ENCODE measurements at places on chromosomes 1 and 21.
A peak's percentile ranks its signal among the peaks of the same experiment; 100 is the strongest.

DNA sequence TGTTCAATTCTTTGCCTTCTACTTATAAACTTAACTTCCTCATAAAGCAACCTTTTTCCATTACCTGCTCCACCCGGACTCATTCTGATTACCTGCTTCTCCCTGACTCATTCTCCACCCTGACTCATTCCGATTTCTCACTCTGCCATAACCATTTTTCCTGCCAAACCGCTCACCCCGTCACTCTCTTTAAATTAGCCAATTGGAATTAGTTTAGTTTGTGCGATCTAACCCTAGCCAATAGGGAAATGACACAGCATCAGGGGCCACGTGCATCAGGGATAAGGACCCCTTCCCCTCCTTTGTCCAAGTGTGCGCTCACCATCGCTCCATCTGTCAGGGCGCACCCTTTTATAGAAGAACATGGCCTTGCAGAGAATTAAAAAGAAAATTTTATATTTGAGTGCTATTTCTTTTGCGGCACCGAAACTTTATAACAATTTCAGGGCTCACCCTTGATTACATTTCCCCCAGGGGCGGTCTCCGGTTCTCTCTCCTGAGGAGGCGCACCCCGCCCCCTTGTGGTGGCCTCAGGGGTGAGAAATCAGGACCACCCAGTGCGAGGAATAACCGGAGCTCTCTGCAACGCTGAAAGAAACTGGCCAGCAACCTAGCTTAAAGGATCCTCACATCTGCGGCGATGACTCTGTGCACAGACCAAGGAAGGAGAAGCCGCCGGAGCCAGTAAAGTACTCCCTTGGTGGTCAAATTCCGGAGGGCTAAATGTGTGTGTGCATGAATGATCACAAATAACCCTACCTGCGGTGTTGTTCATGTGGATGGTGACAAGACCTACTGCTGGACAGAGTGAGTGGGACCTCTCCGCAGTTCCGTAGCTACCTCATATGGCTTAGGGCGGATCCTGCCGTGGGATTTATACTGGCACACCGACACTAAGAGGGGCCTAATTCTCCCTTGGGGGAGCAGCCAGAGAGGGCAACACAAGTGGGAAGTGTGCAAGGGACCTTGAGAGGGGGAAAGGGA lies 30.3 kb upstream of the CBR3 start:
- DNase-seq = peak; percentile 25

- no peak for DNase-seq
Measured at GRCh38 chr1:84107955-84108354, 36.1 kb upstream of the PRKACB start.

DNA sequence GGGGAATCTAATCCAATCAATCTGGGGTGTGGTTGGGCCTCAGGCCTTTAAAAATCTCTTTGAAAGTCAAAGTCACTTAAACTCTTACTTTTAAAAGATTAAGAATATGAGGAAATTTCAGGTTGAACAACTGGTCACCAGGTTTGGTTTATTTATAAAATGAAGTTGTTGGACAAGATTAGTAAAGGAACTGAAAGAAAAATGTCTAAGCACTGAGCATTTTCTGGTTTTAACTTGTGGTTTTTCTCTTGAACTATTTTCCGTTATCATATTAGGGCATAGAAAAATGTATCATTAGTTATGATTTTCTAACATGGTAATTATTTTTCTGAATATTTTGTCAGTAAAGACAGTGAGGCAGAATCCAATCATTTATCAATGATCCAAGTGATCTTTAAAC lies 49.6 kb downstream of the RGS2 start:
- DNase-seq = no peak

GRCh38 chr1:181191494-181192040 lies 103.1 kb downstream of the IER5 start:
- no peak for DNase-seq

GRCh38 chr1:186806477-186806876 lies 22.3 kb upstream of the PLA2G4A start:
- no peak for DNase-seq

GRCh38 chr1:28956038-28956464 lies 41.7 kb downstream of the EPB41 start:
- no peak for DNase-seq

DNA sequence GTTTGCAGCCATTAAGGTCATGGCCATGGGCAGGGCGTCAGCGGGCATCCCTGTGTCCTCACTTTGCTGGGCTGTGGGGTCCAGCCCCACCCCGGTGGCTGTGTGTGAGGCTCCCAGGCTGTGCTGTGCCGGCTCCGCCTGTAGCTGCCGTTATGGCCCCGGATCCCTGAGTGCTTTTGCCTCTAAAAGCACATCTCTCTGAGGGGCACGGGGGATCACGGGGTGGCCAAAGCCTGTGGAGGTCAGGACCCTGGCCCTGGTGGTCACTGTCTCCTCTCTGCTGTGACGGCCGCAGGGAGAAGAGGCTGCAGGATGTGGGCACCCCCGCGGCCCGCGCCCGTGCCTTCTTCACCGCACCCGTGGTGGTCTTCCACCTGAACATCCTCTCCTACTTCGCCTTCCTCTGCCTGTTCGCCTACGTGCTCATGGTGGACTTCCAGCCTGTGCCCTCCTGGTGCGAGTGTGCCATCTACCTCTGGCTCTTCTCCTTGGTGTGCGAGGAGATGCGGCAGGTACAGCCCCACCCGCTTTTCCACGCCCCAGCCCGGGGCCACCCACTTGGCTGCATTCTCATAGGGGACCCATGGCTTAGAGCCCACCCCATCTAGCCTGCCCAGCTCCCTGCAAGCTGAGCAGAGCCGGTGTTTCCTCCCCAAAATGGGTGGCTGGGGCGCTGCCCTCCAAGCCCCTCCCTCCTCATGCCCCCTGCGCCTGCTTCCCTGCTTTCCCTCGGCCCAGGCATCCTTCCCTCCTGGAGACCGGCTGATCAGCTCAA lies 48.2 kb downstream of the TRPM2 start:
- no peak for DNase-seq

GRCh38 chr1:35044431-35044830 lies 12.7 kb upstream of the ZMYM6 start:
- no peak for DNase-seq

GRCh38 chr1:156746728-156747631 lies 4.5 kb downstream of the HDGF start:
- peak; percentile 59 for DNase-seq

DNA sequence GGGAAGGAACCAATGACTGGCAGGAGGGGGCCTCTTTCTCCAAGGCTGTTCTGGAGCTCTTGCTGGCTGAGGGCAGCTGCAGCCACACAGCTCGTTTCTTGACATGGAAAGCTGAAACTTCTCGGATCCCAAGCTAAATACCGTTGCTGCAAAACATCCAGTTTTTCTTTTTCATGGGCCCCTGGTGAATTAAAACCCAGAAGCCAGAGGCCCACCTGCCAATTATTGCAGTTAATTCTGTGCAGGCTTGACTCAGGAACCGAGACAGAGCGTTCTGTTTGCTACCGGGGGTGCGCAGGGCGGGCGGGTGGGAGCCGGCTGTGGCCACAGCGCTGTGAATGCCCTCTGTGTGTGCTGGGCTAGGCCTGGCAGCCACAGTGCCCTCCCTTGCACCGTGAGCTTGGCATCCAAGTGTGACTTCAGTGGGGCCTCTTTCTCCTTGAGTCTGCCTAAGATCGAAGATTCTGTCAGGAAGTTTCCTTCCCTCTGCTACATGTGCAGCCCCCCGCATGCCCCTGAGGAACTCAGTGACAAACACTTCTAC lies 19.9 kb upstream of the KCNE2 start:
- DNase-seq = no peak

DNA sequence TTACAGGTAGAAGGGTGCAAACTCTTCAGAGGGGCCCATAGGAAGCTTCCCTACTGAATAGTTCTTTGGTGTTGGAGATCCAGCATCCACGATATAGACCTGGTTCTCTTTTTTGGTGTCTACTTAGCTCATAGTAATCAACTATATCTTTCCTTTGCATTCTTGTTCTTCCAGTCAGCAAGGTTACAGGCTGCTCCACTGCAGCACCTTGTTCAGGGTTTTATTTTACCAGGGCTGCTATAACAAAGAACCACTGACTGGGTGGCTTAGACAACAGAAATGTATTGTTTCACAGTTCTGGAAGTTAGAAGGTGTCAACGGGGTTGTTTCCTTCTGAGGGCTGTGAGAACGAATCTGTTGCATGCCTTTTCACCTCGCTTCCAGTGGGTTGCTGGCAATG lies 136.3 kb downstream of the CLEC20A start:
- no peak for DNase-seq

DNA sequence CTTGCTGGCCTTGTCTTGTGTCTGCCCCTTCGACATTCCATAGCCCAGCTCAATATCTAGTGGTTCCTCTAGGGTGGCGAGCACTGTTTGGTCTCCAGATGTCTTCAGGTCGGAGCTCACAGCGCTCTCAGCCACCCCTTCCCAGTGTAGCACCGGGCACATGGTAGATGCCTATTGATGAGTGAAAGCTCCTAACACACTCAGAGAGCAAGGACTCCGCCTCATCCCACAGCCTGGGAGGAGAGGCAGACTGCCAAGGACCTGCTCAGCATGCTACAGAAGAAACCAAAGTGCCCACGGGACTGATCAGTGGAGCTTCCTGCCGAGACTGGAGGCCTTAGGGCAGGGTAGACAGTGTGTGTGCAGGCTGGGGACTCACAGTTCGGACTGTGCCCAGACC lies 10.9 kb downstream of the PCSK9 start:
- DNase-seq = no peak

- no peak for DNase-seq
Measured at GRCh38 chr1:200846398-200846797, 26.4 kb upstream of the GPR25 start.

- peak; percentile 61 for DNase-seq
Measured at GRCh38 chr1:966135-966703, at the start of gene PLEKHN1. TSS of gene PLEKHN1 (plus strand) at chr1:966482. CDS start at chr1:966532, 50 bp downstream.

- DNase-seq = peak; percentile 59
Measured at GRCh38 chr1:92483610-92484471, 2.9 kb downstream of the GFI1 start.

DNA sequence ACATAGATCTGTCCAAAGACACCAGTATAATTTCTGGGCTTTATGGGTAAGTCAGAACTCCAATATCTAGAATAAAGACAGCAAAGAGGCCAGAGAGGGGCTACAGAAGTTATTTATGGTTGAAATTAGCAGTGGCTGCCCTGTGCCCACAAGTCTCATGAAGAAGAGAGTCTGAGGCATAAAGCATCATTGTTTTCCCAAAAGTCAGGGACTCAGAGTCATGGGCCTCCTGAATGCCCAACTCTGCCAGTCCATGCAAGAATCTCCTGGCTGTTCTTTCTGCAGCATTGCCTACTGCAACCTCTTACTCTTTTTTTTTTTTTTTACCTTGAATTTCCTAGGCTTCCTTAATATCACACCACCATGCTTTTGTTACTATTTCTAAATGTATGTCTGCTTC lies 49.6 kb downstream of the PLPP3 start:
- DNase-seq = no peak

DNA sequence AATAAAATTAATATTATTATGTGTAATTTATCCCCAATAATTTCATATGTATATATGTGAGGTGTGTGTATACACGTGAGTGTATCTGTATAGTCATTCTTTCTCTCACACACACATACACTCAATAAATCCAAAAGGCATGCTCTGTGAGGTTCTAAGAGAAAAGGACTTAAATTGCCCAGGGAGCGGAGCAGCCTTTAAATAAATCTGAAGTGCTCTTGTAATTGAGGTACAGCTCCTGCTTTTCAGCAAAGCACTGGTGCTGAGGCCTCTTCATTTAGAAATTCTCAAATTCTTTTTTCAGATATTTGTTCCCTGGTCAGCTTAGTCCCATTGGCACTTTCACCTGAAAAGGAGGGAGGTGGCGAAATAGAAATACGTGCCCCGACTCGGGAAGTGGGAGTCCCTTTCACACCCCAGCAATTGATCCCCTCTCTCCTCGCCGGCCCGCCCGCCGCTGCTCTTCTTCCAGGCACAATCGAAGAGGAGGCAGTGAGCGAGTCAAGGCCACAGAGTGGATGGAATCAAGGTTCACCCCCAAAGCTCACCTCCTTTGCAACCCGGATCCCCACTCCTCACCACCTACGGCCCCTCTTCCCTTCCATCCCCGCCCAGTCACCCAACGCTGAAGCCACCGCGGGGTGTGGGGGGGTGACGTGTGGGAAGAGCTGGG lies 944 bp downstream of the PLPPR5 start:
- no peak for DNase-seq

DNA sequence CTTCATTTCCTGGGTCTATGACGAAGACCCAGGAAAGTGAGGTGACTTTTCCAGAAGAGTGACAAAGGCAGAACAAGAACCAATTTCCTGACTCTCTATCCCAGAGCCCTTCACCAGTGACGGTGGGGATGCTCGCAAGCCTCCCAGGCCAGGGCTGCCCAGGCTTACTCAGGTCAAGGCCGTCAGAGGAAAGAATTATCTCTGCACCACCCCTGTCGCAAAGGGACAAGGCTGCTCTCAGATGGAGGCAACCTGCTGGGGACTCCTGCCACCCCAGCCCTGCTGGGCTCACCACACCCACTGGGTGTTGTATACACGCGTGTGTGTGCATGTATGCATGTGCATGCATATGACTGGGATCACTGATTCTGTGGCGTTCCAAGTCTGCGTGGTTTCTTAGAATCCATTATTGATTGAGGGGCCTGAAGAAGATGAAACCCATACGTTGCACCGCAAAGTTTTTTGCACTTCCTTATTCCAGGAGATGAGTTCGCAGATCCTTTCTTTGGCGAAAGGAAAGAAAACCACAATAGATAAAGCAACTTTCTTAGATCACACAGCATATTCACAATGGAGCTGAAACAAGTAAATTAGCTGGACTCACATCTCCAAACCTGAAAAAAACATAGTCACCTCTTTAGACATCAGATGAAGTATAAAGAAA lies 255.8 kb downstream of the RHOU start:
- DNase-seq = no peak

DNA sequence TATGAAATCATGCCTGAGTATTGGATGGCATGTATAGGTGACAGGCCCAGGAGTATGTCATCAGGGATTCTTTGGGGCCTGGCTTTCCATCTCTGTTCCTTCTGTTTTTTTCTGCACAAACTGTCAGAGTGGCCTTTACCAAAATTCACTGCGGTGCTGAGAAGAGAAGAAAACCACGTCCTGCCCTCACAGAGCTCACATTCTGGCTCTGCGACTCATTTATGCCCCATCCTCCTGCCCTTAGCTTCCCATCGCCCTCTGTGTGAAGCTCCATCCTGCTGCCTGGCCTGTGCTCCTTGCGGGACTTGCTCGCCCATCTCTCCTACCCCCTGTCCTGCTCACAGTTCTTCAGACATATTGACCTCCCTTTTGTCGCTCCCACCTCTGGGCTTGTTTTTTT lies 73.4 kb downstream of the HUNK start:
- no peak for DNase-seq

- DNase-seq = no peak
Measured at GRCh38 chr1:185672719-185673360, 61.4 kb upstream of the HMCN1 start.

- DNase-seq = no peak
Measured at GRCh38 chr1:215600258-215600792, 33.2 kb downstream of the KCTD3 start.

- DNase-seq = no peak
Measured at GRCh38 chr1:229047840-229048620, 222.9 kb upstream of the RAB4A start.
